ENCODE measurements at places on chromosomes 13 and 19.

GRCh38 chr13:66926200-66926850 is 303.8 kb downstream of the PCDH9 start:
- no peak for DNase-seq

GRCh38 chr13:32175307-32175706 is 139.9 kb downstream of the ZAR1L start:
- DNase-seq: no peak

GRCh38 chr13:44237881-44238421 is 135.7 kb upstream of the SERP2 start:
- no peak for DNase-seq

DNA sequence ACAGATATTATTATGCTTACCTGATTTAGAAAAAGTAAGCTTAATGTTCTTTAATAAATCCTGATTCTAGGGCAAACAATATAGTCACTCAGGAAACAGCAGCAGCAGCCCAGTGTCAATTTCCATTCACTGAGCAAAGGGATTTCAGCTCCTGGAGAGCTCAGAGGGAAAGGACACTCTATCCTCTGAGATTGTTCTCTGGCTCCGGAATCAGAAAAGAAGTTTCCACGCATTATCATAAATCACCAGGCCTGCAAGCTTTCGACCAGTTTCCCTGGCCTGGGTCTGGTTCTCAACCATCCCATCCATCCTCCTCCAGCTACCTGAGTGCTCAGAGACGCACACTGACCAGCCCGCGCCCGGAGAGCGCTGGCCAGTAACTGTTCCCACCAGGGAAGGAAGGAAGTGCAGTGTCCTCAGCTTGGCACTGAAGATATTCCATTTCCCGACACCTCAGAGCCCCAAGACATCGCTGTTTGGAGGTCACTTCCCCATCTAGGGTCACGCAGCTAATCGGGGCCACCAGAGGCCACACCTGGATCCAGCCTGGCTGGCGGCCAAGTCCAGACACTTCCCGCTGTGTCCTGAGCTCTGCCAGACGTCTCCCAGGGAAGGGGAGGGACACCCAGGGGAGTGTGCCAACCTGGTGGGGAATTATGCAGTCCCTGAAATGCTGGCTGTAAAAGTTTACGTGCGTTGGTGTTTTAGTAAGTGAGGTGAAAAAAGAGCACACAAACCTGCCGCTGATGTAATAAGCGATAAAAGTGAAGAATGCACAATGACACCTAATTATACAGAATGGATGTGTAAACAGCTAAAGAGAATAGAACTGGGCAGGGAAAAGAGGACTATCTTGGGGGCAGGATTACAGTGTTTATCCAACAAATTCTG is 29.1 kb downstream of the EPS15L1 start:
- no peak for DNase-seq

DNA sequence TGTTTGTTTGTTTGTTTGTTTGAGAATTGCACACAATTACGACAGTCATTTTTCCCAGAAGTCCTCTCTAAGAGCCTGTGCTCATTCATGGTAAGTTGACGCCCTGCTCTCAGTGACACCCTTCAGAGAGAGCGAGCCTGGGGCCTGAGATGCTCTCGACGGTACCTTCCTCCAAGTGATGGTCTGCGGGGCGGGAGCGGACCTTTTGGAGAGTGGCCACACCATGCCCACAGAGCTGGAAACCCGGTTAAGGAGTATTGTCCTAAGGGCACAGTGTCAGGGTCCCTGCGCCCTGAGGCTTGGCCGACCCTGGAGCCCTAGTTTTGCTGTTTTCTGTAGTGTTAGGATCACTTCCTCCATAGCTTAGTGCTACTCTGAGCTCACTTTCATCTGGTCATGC is 3.6 kb downstream of the POP4 start:
- no peak for DNase-seq

DNA sequence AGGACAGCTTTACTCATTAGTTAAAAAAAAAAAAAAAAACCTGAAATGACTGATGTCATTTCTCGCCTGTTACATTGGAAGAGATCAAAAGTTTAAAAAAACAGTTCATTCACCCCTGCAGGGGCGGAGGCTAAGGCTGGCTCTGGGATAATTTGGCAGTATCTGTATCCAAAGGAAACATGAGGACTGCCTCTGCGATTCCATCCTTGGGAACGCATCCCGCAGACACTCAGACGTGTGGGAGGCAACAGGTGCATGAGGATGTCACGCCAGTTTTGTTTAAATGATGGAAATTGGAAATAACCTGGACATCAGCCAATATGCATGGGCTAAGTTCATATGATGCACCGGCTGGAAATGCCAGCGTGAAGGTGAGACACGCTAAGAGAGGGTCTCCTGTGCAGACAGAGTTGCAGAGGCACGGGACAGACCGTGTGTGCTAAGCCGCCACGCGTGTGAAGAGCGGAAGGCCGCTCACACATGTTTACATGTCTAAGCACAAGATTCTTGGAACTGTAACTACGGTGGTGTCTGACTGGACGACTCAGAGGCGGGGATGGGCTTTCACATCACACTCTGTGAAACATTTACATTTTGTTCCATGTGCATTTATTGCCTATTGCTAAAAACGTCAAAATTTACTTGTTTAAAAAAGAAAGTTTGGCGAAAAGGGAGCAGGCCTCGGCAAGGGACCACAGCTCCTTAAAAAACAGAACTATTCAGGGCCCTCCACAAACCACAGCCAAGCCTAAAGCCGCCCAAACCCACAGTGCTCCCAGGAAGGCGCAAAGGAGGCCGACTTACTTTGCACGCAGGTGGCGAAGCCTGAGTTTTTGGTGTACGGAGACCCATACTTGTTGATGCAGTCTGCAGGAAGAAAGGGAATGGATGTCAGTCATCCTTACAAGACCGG is 17.9 kb downstream of the GAS6 start:
- DNase-seq: no peak

DNA sequence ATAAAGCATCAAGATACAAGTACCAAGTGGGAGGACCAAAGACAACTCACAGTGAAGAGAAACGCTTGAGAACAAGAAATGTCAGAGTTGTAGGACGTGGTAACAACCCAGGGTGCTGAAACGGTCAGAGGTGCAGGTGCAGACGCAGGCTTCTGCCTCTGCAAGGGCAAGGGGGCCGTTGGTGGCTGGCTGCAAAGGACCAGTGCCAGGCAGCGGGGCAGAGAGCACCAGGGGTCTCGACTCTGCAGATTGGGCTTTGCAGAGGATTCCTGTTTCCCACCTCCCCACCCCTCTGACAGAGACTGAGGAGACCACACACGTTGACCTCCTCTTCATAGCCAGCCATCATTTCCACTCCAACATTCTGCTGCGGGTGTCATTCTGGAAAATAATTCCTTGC is 38.3 kb downstream of the RAB20 start:
- no peak for DNase-seq

GRCh38 chr13:46035066-46035465 is 17.5 kb downstream of the ZC3H13 start:
- DNase-seq: no peak

All from activated T-cell treated with anti-CD3 and anti-CD28 coated beads for 1 hour (primary cell).